ENCODE measurements at places on chromosomes 6 and 20.

GRCh38 chr6:1376653-1377052 lies 12.7 kb upstream of the FOXF2 start:
- no peak for DNase-seq

GRCh38 chr6:39079197-39080125 lies 30.9 kb downstream of the GLP1R start:
- no peak for DNase-seq

GRCh38 chr6:25297823-25298522 lies 18.8 kb downstream of the CARMIL1 start:
- DNase-seq: no peak

DNA sequence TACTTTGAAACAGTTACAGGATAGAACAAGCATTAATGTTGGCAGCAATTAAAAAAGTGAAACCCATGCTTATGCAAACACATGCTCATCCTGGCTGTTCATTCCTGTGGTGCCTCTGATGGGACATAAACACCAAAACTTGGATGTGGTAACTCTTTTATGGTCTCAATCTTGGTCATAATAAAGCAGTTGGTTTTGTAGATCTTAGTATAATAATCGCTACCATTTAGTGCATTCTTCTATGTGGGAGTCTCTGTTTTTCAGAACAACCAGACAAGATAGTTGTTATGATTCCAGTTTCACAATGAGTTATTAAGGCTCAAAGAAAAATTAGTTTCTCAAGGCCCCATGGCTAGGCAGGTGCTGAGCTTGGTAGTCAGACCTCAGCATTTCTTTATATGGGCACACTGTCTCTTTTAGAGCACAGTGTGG lies 184.0 kb downstream of the UTRN start:
- DNase-seq: no peak

GRCh38 chr20:2801286-2801728 lies 880 bp upstream of the CPXM1 start:
- DNase-seq: no peak

GRCh38 chr20:57260934-57261333 lies 5.5 kb downstream of the BMP7 start:
- no peak for DNase-seq

DNA sequence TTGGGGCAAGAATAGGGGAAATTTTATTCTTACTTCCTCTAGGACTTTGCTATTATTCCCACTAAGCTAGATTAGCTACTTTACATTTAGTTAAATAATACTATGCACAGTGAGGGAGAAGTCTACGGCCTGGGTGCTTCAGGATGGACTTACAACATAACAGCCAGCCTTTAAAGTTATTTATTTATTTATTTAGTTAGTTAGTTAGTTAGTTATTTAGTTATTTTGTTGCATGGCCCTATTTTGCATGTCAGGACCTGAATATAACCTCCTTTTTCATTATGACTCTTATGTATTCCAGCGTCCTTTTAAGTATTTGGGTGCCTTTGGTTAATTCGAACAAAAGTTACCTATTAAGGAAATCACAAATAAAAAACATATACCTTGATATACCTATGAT lies 238.7 kb downstream of the EYS start:
- DNase-seq: no peak

- no peak for DNase-seq
These were observed 19.2 kb upstream of the ZSCAN16 start for GRCh38 chr6:28105245-28105639.

DNA sequence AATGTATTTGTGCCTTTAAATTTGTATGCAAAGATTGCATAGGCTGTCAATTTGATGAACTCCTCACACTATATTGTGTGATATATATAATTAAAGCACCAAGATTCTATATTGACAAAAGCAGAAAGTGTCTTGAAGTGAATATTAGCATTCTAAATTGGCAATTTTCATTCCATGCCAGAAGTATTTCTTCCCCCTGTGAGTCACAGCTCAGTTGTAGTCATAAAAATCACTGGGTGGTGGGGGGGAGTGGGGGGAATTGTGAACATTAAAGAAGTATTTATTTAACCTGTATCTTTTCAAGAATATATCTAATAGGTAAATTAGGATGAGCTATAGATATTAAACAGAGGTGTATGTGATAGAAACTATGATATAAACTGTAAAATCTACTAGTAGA lies 3.1 kb upstream of the ARMC2 start:
- no peak for DNase-seq

- DNase-seq: no peak
These were observed 39.6 kb downstream of the TPD52L1 start for GRCh38 chr6:125193208-125193607.

DNA sequence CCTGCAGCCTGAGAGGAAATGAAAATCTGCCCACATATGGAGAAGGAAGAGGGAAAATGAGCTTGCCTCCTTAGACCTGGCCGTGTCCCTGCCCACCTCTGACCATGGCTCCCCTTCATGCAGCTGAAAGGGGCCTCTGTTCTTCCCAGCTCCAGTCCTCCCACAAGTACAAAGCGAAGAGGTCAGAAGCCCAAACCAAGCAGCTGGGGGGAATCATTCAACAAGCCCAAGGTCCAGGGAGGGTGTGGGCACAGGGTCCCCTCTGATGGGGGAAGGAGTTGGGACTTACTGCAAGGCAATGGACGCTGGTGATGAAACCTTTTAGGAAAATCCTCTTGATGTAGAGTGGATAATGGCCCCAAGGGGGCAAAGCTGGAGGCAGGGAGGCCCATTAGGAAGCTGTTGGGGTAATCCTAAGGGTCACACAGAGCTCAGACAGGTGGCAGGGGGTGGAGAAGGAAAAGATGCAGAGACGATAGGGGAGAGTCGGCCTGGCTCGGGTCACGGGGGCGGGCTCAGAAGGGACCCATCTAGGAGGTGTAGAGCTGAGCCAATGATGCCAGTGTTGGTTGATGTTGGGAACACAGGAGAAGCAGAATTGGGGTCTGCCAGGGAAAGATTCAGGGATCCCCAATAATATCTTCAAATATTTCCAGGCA lies 16.1 kb upstream of the GRM4 start:
- DNase-seq: no peak

DNA sequence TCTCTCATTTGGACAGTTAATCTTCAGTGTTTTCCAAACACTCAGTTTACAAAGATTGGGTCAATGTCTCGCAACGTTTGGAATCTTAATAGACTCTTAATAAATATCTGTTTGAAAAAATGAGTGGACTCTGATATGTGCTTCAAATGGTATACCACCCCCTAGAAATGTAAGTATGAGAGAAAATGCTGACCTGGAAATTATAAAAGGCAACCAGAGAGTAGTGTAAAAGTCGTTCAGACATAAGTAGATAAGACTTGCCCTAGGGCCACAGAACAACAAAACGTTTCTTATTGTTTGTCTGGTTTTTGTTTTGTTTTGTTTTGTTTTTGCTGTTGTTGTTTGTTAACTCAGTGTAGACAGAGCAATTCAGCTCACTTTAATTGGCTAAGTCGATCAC lies 97.4 kb upstream of the SPTLC3 start:
- DNase-seq: no peak

GRCh38 chr6:163707387-163708355 lies 293.2 kb downstream of the QKI start:
- DNase-seq: no peak

GRCh38 chr20:59331721-59332329 lies 31.4 kb downstream of the EDN3 start:
- no peak for DNase-seq

- DNase-seq: no peak
These were observed 9.2 kb downstream of the PEDS1 start for GRCh38 chr20:50144362-50144761.

DNA sequence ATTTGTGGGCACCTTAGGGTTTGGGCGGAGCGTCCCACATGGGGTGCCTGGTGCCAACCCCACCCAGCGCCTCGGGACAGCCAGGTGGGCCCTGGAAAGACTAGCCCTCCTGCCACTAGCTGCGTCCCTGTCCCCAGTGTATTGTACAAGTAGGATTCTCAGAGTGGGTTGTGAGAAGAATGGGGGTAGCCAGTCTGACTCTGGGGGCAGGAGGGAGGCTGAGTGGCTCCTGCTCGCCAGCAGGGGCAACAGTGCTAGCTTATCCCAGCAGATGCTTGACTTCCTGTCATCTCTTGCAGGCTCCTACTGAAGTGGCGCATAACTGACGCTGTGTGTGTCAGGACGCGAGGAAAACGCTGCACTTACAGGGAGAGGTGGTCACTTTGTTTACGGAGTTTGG lies 9.3 kb downstream of the PSMA7 start:
- DNase-seq: no peak

DNA sequence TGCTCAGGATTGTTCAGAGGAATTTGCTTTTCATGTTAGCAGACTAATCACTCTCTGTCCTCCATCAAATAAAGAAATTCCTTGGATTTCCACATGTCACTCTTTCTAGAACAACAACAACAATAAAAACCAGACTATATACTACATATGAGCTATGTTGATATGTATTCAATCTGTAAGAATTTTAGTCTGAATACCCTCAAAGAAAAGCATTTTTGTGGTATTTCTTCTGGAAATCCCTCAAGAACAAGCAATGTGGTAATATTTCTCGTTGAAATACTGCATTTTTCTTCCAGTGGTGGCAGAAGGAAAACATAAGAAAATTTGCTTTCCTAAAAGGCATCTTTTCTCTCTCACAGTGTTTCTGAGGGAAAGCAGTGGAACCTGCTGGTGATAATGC lies 312.6 kb upstream of the RSPO3 start:
- DNase-seq: no peak

DNA sequence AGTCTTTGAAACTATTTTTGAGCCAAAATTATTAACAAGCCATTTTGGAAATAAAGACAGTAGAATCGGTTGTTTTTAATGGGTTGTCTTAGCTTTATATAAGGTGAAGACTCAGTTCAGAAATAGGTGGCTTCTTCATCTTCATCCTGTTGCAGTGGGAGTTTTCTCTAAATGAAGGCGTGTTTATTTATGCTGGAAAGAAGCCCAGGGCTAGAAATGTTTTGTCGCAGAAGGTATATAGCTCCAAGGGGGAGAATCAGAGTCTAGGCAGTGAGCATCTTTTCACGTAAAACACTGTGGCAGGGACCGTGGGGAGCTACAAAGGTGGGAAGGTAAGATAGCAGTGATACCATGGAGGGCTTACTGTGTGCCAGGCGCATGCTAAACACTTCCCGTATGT lies 34.3 kb downstream of the FARS2 start:
- DNase-seq: no peak

- no peak for DNase-seq
These were observed 73.6 kb upstream of the ZNF184 start for GRCh38 chr6:27546522-27546921.

GRCh38 chr20:45918779-45919537 lies 7.0 kb upstream of the PLTP start:
- DNase-seq: no peak

GRCh38 chr6:62623846-62624532 lies 338.0 kb upstream of the KHDRBS2 start:
- no peak for DNase-seq

GRCh38 chr20:59039233-59039632 lies 3.4 kb downstream of the PRELID3B start:
- DNase-seq: no peak

- no peak for DNase-seq
These were observed 949 bp downstream of the MACROD2 start for GRCh38 chr20:13996265-13996664.
